ENCODE measurements at places on chromosomes 5 and 9.

GRCh38 chr9:35195683-35196082 lies 33.9 kb downstream of the UNC13B start:
- DNase-seq, result no peak

DNA sequence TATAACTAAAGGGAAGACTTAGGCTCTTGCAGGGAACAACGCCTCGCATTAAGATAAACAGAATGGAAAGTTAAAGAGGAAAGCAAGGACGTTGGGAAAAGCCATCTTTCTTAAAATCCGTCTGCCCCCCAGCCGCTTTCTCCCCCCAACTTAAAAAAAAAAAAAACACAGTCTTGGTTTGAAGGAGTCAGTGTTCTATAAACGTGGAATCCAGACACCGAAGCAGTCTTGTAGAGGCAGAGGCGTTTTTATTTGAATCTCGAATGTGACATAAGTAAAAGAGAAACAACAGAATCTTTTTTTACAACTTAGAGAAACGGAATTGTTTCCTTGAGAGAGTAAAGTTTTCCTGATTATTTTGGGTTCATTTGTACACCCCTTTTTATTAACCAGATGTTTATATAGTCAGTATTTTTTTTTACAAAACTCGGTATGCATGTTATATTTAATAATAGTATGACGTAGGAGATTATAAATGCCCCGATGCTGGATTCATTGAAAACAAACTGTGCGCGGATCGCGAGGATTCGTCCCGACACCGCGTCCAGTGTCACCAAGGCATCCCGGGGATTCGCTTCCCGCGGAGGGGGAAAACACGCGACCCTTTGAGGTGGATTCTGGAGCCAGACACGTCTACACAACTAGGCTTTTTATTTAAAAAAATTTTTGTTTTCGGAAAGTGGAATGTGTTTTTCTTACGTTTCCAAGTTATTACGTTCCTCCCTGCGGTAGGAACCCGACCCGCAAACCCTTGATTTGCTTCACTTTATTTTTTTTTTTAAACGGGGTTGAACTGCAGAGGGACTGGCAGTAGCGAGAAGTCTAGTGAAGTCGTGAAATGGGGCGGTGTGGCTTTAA lies 6.7 kb downstream of the PTCH1 start:
- DNase-seq, result no peak

DNA sequence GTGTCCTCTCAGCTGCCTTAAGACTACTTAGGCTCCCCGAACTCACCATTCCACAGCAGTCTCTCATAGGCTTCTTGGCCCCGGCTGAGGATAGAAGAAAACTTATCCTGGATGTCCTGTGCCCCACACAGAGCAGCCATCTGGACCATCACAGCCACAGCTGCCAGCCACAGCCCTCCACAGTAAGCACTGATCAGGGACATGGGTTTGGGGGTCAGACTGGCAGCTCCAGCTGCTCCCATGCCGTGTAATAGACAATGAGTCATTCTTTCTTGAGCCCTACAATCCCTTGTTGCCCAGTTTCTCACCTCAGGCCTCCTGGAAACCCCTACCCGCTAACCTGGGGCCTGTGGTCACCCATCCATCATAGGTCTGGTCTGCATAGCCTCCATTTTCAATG lies 5.7 kb downstream of the CREB3 start:
- DNase-seq, result no peak

- DNase-seq, result no peak
These were observed 117.9 kb upstream of the FST start for GRCh38 chr5:53362521-53362941.

DNA sequence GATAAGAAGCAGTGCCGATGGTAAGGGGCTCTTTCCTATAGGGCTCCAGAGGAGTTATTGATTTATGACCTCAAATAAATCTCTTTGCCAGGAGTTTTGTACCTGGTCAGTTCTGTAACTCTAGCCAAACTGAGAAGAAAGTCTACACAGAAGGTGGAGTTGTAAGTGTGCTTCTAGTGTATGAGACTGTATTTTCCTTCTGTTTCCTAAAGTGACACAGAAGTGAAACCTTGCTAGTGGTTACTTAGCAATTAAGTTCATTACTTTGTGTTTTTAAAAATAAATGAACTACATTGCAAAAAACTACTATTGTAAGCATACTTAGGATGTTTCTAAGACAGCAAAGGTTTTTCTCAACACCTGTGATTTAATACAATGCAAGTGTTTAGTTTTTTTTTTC lies 48.7 kb upstream of the ACTBL2 start:
- no peak for DNase-seq

DNA sequence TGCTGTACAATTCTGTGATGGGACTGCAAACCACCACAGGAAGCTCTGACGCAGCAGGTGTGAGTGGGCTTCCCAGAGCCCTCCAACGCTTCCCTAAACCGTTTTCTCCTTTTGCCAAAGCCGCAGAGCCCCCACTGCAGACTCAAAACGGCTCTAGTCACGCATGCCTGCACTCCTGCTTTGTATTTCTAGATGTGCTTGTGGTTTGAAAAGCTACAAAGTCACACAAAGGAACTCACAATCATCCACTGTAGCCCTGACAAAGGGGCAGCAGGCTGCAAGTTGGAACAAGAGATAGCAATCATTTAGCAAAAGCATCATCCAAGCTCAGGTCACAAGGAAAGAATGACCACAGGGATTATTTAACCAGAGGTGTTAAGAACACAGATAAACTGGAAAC lies 79.3 kb downstream of the PTPN3 start:
- DNase-seq, result no peak

GRCh38 chr9:112755675-112756074 lies 5.1 kb downstream of the SNX30 start:
- DNase-seq, result no peak

DNA sequence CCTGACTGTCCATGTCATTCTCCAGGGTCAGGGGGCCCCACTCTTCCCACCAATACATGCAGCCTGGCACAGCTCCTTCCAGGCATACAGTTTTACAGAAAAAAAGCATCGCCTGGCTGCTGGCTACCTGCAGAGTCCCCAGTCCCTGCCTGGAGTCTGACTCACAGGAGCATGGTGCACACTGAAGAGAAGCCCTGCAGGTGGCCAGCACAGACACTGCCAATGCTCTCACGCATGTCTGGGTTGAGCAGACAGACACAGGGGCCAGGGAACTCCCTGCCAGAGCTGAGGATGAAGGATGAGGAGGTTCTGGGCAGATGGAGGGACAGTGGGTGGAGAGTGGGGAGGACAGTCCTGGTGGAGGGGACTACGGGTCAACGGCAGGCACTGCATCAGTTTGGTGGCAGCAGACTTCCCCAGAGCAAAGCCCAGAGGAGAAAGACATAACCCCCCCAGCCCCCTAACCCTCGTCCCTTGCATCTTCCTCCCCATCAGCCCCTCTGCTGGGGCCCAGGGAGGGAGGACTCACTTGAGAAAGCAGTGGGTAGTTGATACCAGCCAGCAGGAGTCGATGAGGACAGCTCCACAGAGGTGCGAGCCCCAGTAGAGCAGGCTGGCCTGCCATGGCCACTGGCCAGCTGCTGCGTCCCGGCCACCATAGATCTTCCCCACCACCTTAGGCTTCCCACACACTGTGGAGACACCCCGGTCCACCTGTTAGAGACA lies 72.9 kb upstream of the SPTLC1 start:
- DNase-seq, result no peak

GRCh38 chr5:53110156-53110555 lies 599 bp upstream of the MOCS2 start:
- no peak for DNase-seq

DNA sequence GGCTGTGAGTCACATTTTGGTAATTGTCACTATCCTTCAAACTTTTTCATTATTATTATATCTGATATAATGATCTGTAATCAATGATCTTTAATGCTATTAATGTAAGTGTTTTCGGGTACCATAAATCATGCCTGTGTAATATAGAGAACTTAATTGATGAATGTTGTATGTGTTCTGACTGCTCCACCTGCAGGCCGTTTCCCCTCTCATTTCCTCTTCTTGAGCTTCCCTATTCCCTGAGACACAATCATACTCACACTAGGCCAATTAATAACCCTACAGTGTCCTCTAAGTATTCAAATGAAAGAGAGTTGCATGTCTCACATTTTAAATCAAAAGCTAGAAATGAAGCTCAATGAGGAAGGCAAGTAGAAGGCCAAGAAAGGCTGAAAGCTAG lies 420.9 kb upstream of the SGCD start:
- DNase-seq, result no peak

DNA sequence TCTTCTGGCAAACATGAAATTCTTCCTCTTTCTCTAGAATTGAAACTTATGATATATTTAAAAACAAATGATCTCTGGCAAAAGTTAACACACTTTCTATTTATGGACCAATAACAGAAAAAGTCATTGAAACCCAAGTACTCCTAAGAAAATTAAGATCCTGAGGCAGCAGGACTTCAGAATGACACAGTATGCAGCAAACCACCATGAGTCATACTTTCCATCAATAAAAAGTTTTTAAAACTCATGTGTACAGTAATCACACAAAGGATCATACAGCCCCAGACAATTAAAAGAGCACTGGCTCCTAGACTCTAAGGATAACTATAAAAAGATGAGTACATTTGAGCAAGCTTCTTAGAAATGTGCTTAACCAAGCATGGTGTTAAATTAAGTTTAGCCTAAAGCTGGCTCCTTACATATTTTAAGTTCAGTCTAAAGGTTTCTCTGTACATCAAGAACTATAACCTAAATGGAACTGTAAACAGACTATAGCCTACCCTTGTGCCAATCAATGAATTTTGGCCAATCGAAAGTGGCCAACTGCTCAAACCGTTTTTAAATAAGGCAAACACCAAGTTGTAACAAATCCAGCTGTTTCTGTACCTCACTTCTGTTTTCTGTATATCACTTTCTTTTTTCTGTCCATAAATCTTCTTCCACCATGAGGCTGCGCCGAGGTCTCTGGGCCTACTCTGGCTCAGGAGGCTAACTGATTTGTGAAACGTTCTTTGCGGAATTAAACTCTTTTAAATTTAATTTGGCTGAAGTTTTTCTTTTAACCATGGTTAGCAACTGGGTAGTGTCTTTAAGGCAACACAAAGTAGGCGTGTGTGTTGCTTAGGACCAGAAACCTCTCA lies 232.1 kb upstream of the PIK3R1 start:
- no peak for DNase-seq

DNA sequence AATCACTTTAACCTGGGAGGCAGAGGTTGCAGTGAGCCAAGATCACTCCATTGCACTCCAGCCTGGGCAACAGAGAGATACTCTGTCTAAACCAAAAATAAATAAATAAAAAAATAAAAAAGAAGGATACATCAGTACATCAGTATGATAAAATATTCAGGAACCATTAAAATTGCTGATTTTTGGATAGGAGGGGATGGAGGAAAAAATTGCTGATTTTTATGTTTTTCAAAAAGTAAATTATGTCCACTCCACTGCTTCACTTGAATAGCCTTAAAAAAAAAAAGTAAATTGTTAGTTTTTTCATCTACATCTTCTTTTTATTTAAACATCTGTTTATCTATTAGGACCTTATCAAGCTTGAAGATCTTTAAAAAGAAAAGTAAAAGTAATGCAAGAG lies 7.4 kb upstream of the GAPVD1 start:
- DNase-seq, result no peak

DNA sequence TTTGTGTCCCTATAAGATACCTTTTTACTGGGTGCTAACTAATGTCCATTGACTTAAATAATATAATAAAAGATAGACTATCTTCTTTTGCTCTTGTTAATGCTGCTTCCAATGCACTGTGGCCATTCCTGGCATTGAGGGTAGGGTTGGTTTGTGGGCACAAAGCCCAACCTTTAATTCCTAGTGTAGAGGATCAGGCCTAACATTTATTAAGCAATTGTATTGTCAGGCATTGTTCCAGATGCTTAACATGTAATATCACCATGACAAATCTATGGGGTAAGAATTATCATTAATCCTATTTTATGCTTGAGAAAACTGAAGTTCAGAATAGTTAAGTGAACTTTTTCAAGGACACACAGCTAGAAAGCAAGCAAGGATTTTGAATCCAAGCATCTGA lies 60.4 kb upstream of the GPBP1 start:
- no peak for DNase-seq
